ENCODE measurements at places on chromosomes 5 and 9.

GRCh38 chr5:92687821-92688722 lies 892.9 kb downstream of the NR2F1-AS1 start:
- H3K27ac ChIP-seq = no peak overlapping the region
- H3K36me3 ChIP-seq = no peaks in the 10 kb centered on the region
- no peaks in the 10 kb centered on the region for H3K27me3 ChIP-seq
- no peak for DNase-seq

- peaks cover 44% of the 10 kb centered on the region for H3K27me3 ChIP-seq
- DNase-seq = no peak
- no peak overlapping the region for H3K27ac ChIP-seq
Measured at GRCh38 chr5:1662559-1663085, 137.0 kb downstream of the MRPL36 start.

GRCh38 chr9:95009459-95009858 lies 283.0 kb downstream of the AOPEP start:
- H3K36me3 ChIP-seq = no peaks in the 10 kb centered on the region
- DNase-seq = no peak
- H3K27ac ChIP-seq = no peak overlapping the region
- no peaks in the 10 kb centered on the region for H3K27me3 ChIP-seq

- no peak for DNase-seq
- no peaks in the 10 kb centered on the region for H3K36me3 ChIP-seq
- H3K4me1 ChIP-seq = peaks cover 13% of the 10 kb centered on the region
- H3K27me3 ChIP-seq = no peaks in the 10 kb centered on the region
- no peak overlapping the region for H3K27ac ChIP-seq
Measured at GRCh38 chr9:72589667-72590521, 68.5 kb downstream of the TMC1 start.

- no peaks in the 10 kb centered on the region for H3K36me3 ChIP-seq
- H3K4me1 ChIP-seq = no peaks in the 10 kb centered on the region
- no peak for DNase-seq
- no peak overlapping the region for H3K4me3 ChIP-seq
- no peaks in the 10 kb centered on the region for H3K27me3 ChIP-seq
Measured at GRCh38 chr5:54704825-54705224, 187.3 kb downstream of the SNX18 start.

- peaks cover 6% of the 10 kb centered on the region for H3K36me3 ChIP-seq
- H3K27ac ChIP-seq = no peak overlapping the region
- H3K27me3 ChIP-seq = no peaks in the 10 kb centered on the region
Measured at GRCh38 chr5:80757290-80757689, 102.5 kb upstream of the DHFR start.

DNA sequence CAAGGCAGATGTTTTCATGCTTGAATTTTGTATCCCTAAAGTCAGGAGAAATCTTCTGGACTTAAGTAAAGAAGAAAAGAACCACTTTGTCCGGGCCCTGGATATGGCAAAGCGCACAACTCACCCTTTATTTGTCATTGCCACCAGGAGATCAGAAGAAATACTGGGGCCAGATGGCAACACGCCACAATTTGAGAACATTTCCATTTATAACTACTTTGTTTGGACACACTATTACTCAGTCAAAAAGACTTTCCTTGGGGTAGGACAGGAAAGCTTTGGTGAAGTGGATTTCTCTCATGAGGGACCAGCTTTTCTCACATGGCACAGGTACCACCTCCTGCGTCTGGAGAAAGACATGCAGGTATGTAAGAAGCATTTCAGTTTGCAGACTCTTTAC lies 2.3 kb downstream of the TYRP1 start:
- H3K4me3 ChIP-seq = no peak overlapping the region
- no peaks in the 10 kb centered on the region for H3K27me3 ChIP-seq
- DNase-seq = no peak
- H3K27ac ChIP-seq = no peak overlapping the region
- no peaks in the 10 kb centered on the region for H3K36me3 ChIP-seq

- H3K4me3 ChIP-seq = no peak overlapping the region
- H3K27ac ChIP-seq = no peak overlapping the region
- no peaks in the 10 kb centered on the region for H3K4me1 ChIP-seq
- H3K27me3 ChIP-seq = no peaks in the 10 kb centered on the region
- no peaks in the 10 kb centered on the region for H3K36me3 ChIP-seq
Measured at GRCh38 chr5:71932131-71932654, 175.1 kb upstream of the MAP1B start.

DNA sequence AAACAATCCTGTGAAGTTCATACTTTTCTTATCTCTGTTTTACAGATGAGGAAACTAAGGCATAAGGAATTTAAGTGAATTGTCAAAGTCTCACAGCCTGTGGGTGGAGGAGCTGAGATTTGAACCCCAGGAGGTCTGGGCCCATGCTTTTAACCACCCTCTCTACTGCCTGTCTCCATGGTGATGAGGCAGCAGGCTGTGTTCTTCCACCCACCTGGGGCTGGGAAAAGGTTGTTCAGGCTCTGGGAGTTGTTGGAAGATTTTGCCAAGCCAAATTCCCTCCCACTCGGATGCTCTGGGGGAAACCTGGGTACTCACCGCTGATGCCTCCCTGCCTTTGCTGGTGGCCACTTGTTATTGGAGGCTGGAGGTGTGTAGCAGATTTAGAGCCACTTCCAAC lies 18.3 kb upstream of the SYNPO start:
- H3K4me1 ChIP-seq = peaks cover 27% of the 10 kb centered on the region
- H3K27ac ChIP-seq = no peak overlapping the region
- no peak overlapping the region for H3K4me3 ChIP-seq
- H3K36me3 ChIP-seq = no peaks in the 10 kb centered on the region
- no peak for DNase-seq
- peaks cover 6% of the 10 kb centered on the region for H3K27me3 ChIP-seq

- H3K36me3 ChIP-seq = no peaks in the 10 kb centered on the region
- H3K4me3 ChIP-seq = no peak overlapping the region
- H3K4me1 ChIP-seq = no peaks in the 10 kb centered on the region
- no peak for DNase-seq
Measured at GRCh38 chr5:155332618-155333017, 319.1 kb downstream of the KIF4B start.

GRCh38 chr9:98150721-98151120 lies 31.7 kb upstream of the TRIM14 start:
- peaks cover 3% of the 10 kb centered on the region for H3K4me1 ChIP-seq
- no peak overlapping the region for H3K27ac ChIP-seq
- H3K4me3 ChIP-seq = no peak overlapping the region
- DNase-seq = no peak

DNA sequence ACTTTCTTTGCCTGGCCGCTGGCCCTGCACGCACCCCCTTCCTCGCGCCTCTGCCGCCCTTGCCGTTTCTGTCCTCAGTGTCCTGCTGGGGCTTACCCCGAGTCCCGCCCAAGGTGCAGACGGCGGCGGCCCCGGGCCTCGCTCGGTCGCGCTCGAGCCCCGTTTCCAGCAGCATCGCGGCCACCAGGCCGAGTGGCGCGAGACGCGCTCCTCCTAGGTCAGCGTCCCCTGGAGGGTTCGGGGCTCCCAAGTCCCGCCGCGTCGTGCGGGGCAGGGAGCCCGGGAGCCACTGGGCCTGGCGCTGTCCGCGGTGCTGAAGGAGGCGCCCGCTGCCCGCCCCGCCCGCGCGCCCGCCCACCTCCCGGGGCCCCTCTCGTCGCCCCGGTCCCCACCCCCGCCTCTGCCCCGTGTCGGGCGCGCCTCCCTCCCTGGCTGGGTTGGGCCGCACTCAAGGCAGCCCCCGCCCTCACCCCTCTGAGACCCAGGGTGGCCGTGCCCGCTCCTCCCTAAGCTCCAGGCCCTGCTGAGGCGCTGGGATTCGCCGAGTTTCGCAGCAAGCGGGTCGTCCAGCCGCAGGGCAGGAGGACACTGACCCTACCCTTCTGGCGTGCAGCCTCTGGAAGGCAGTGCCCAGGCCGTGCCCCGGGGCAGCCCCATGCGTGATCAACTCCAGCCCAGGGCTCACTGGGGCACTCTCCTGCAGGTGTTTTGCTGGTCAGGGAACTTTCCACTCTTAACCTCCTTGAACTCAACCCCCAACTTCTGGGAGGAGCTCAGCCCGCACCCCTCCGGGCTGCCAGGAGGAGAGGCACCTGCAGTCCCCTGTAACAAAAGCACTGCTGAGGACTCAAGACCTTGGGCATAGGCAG lies at the start of gene LHX3:
LHX3 (minus strand) TSS at position 291 of the 869 bp plus-strand sequence; CDS start at position 175, 116 bp downstream.
- H3K4me3 ChIP-seq = no peak within 1 kb of the TSS
- peaks cover 11% of the 10 kb centered on the region for H3K36me3 ChIP-seq
- no peaks in the 10 kb centered on the region for H3K4me1 ChIP-seq
- DNase-seq = peak; percentile 18
- no peak within 1 kb of the TSS for H3K27ac ChIP-seq

DNA sequence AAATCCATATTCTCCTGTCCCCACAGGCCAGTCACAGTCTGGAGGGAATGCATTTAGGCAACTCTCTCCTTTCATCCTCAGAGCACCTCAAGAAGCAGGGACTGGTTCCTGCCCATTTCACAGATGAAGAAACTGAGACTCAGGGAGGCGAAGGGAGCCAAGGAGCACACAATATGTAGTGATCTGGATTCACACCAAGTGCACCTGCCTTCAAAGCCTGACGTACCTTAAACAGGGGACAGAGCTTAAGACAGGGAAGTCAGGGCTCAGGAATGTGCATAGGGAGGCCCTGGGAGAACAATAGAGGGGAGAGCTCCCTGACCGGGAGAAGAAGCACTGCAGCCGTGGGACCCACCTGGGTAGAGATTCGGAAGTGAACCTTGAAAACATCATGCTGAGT lies 83.0 kb downstream of the GABBR2 start:
- no peaks in the 10 kb centered on the region for H3K36me3 ChIP-seq
- H3K27me3 ChIP-seq = no peaks in the 10 kb centered on the region
- H3K4me3 ChIP-seq = no peak overlapping the region
- H3K4me1 ChIP-seq = no peaks in the 10 kb centered on the region

DNA sequence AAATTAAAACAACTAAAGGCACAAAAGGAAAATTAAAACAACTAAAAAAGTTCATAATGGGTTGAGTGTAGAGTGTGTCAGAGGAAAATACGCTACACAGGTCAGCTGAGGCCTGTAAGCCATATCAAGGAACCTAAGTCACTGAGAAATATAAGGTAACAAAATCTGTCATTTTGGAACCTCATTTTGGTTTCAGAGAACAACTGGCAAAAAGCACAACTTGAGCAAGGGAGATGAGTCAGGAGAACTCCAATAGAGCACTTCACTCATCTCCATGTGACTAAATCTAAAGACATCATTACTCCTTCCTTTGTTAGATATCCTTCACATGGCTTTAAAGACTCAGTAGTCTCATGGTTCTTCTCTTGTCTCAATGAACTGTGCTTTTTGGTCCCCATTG lies 269.4 kb upstream of the POU5F2 start:
- no peak overlapping the region for H3K27ac ChIP-seq
- H3K36me3 ChIP-seq = peaks cover 9% of the 10 kb centered on the region
- no peak for DNase-seq
- H3K4me3 ChIP-seq = no peak overlapping the region
- H3K27me3 ChIP-seq = no peaks in the 10 kb centered on the region

- H3K4me1 ChIP-seq = no peaks in the 10 kb centered on the region
- H3K27ac ChIP-seq = no peak overlapping the region
Measured at GRCh38 chr5:173733831-173734501, 117.5 kb upstream of the BOD1 start.

DNA sequence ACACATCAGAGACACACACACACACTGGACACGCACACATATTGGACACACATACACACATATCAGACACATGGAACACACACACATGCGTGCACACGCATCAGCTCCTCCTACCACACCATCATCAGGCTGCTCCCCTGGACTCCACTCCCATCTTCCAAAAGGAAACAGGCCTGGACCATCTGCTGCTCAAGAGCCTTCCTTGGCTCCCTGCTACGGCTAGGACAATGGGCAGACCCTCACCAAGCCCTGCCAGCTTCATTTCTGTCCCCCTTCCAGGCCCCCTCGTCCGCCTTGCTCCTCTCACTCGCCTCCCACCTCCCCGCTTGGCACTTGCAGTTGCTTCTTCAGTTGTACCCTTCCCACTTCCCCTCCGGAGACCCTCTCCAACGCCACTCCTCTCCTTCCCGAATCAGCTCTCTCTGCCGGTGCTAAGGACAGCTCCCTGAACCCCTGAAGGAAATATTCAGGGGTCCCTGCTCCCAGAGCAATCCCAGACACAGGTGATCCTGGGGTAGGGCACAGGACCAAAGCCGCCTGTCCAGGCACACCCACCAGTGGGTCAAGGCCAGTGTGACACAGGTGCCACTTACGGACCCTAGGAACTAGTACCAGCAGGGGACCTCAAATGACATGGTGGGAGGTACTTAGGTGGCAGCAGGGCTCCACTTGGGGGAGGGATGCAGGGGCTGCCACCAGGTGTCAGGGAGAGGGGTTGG lies 12.1 kb upstream of the LAMC3 start:
- no peak overlapping the region for H3K27ac ChIP-seq
- no peaks in the 10 kb centered on the region for H3K36me3 ChIP-seq
- peaks cover 11% of the 10 kb centered on the region for H3K4me1 ChIP-seq
- DNase-seq = no peak
- H3K27me3 ChIP-seq = peaks cover 9% of the 10 kb centered on the region

GRCh38 chr5:98031496-98031895 lies 742.0 kb upstream of the RGMB start:
- no peak for DNase-seq
- no peaks in the 10 kb centered on the region for H3K36me3 ChIP-seq
- H3K4me1 ChIP-seq = no peaks in the 10 kb centered on the region

GRCh38 chr5:171477101-171477500 lies 57.7 kb downstream of the FGF18 start:
- H3K36me3 ChIP-seq = no peaks in the 10 kb centered on the region
- no peak overlapping the region for H3K27ac ChIP-seq
- no peaks in the 10 kb centered on the region for H3K27me3 ChIP-seq
- DNase-seq = no peak
- peaks cover 10% of the 10 kb centered on the region for H3K4me1 ChIP-seq

- peaks cover 16% of the 10 kb centered on the region for H3K4me1 ChIP-seq
- H3K27me3 ChIP-seq = no peaks in the 10 kb centered on the region
- DNase-seq = no peak
- H3K36me3 ChIP-seq = no peaks in the 10 kb centered on the region
Measured at GRCh38 chr9:90860382-90860781, 58.8 kb downstream of the SYK start.

GRCh38 chr9:116490321-116490720 lies 196.8 kb upstream of the TRIM32 start:
- no peaks in the 10 kb centered on the region for H3K36me3 ChIP-seq
- no peaks in the 10 kb centered on the region for H3K27me3 ChIP-seq
- H3K4me3 ChIP-seq = no peak overlapping the region
- no peak for DNase-seq
- H3K27ac ChIP-seq = no peak overlapping the region

- H3K4me1 ChIP-seq = peaks cover 6% of the 10 kb centered on the region
- no peak overlapping the region for H3K4me3 ChIP-seq
- peaks cover 29% of the 10 kb centered on the region for H3K27me3 ChIP-seq
- no peak overlapping the region for H3K27ac ChIP-seq
Measured at GRCh38 chr5:159975462-159976019, 33.4 kb upstream of the TTC1 start.

- H3K27ac ChIP-seq = no peak overlapping the region
- no peaks in the 10 kb centered on the region for H3K4me1 ChIP-seq
- no peak for DNase-seq
Measured at GRCh38 chr5:122947772-122948171, 88.8 kb downstream of the PPIC start.

- H3K36me3 ChIP-seq = no peaks in the 10 kb centered on the region
- peaks cover 4% of the 10 kb centered on the region for H3K27me3 ChIP-seq
Measured at GRCh38 chr5:159331093-159331973, 1.0 kb upstream of the IL12B start.

- no peak overlapping the region for H3K27ac ChIP-seq
- no peaks in the 10 kb centered on the region for H3K4me1 ChIP-seq
- no peaks in the 10 kb centered on the region for H3K36me3 ChIP-seq
- no peak for DNase-seq
- no peaks in the 10 kb centered on the region for H3K27me3 ChIP-seq
- no peak overlapping the region for H3K4me3 ChIP-seq
Measured at GRCh38 chr9:16333691-16334090, 536.8 kb downstream of the BNC2 start.

Measured in CD4-positive, alpha-beta T cell (primary cell).